ENCODE measurements at places on chromosomes 4 and X. TPM values are rescaled to one million over a fixed set of nuclear protein-coding genes. Genes with fewer than 3 reads are reported as not detected.
A peak's percentile ranks its signal among the peaks of the same experiment; 100 is the strongest.

DNA sequence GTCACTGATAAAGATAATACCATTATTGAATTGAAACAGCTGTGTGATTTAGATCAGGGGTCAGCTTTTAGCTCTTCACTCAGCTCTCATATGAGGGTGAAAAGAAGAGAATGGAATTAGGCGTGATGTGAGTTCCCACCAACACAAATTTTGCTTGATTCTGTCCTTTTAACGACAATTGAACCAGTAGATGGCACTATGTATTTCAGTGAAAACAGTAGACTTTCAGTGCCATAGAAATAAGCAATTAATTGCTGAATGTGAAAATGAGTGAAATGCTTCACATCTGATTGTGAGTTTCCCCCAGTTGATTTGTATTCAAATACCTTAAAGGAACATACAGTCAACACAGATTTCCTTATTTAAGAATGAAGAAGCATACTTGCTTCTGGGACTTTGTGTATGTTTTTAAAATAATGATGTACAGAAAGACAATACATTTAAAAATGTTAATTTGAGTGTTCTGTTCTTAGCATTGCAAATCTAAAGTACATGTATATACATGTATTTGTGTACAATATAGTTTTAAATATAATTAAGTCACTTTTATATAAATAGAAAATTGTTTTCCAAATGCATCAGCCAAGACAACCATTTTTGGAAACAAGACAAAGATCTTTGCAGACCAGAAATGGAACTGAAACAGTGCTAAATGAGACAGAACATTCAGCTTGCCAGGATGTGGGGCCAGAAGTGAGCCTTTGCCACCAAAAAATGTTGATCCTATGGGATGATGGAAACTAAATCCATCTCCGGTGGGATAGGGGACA is 178.8 kb downstream of the SNCA start:
- no peak for DNase-seq
- H3K4me3 ChIP-seq: no peak overlapping the region
- H3K27me3 ChIP-seq: peaks cover 23% of the 10 kb centered on the region
- H3K27ac ChIP-seq: no peak overlapping the region
- no peaks in the 10 kb centered on the region for H3K4me1 ChIP-seq

DNA sequence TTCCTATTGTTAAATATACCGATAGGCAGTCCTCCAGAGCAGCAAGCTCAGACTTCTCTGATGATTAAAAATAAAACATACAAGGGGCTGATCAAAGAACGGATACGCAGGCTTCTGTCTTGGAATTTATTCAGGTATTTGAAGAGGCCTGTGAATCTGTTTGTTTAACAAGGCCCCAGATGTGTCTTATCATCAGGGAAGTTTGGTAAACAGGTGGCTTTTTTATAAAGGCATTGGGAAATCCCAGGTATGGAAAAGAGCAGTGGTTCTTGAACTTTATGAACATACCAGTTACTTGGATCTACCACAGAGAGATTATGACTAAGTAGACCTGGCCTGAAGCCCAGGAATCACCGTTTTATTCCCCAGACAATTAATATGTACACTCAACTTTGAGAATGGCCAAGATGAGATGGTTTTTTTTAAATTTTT is 47.9 kb downstream of the SOWAHB start:
- H3K27me3 ChIP-seq: peaks cover 4% of the 10 kb centered on the region
- H3K36me3 ChIP-seq: no peaks in the 10 kb centered on the region
- DNase-seq: no peak
- H3K27ac ChIP-seq: no peak overlapping the region
- no peak overlapping the region for H3K4me3 ChIP-seq

DNA sequence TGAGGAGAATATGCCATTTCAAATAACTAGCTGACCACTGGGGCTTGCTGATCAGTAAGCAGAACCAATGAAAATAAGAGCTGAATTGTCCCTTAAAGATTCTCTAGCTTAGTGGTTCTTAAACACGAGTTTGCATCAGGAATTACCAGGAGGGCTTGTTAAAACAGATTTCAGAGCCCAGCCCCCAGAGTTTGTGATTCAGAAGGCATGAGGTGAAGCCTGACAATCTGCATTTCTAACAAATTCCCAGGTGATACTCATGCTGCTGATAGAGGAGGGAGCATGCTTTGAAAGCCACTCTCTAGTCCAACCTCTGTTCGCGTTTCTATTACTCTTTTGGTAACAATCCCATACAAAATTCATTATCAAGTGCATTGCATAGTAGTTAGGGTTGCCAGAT is 35.5 kb downstream of the DCX start:
- no peak overlapping the region for H3K27ac ChIP-seq
- H3K27me3 ChIP-seq: no peaks in the 10 kb centered on the region
- no peaks in the 10 kb centered on the region for H3K4me1 ChIP-seq
- no peak overlapping the region for H3K4me3 ChIP-seq
- DNase-seq: no peak
- no peaks in the 10 kb centered on the region for H3K36me3 ChIP-seq

DNA sequence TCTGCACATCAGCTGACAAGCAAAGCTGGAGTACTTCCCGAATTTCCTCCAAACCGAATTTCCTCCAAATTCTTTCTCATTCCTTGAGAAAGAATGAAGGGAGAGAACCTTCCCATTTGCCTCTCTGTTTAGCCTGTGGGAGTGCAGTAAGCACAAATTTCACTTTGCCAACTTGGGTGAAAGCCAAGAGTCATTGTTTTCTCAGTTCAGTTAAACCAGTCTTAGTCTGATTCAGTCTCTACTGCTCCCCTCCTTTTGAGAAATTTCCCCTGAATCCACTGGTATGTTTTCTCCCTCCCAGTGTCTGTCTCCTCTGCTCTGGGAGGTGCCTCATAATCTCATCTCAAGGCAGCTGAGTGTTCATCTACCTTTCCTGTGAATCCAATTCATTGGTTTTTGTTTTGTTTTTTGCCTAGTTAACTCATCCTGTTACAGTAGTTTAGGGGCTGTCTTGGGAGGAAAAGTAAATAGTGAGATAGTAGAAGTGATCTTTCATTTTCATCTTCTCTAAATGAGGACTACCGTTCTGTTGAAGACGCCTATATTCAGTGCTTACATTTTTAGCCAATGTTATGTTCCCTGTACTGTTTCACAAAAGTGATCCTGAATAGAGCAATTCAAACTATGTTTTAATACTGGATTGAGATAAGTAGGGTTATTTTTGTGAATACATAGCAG is 49.0 kb downstream of the SYTL5 start:
- H3K27me3 ChIP-seq: no peaks in the 10 kb centered on the region
- no peak overlapping the region for H3K27ac ChIP-seq

GRCh38 chr4:1449475-1449832 is 43.2 kb upstream of the NKX1-1 start:
- no peaks in the 10 kb centered on the region for H3K36me3 ChIP-seq
- peaks cover 3% of the 10 kb centered on the region for H3K27me3 ChIP-seq
- no peaks in the 10 kb centered on the region for H3K4me1 ChIP-seq
- no peak overlapping the region for H3K27ac ChIP-seq
- H3K4me3 ChIP-seq: no peak overlapping the region
- no peak for DNase-seq

GRCh38 chrX:41348551-41348950 is 14.6 kb downstream of the DDX3X start:
- H3K36me3 ChIP-seq: peaks cover 67% of the 10 kb centered on the region
- no peak for DNase-seq
- H3K27ac ChIP-seq: no peak overlapping the region
- peaks cover 27% of the 10 kb centered on the region for H3K4me1 ChIP-seq
- H3K4me3 ChIP-seq: no peak overlapping the region
- no peaks in the 10 kb centered on the region for H3K27me3 ChIP-seq

DNA sequence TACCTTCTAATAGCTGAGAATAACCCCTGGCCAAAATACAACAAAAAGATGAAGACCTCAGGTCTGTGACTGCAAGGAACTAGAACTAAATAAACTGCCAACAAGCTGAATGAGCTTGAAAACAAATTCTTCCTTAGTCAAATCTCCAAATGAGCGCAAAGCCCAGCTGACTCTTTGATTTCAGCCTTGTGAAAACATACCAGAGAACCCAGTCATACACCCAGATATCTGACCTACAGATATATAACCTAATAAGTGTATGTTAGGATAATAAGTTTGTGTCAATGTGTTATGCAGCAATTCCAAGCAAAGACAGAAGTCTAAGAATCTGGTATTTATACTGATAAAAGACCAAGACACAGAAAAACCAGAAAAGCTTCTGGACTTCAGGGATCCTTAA is 38.0 kb upstream of the ADGRL3 start:
- H3K27me3 ChIP-seq: no peaks in the 10 kb centered on the region
- no peak for DNase-seq
- no peaks in the 10 kb centered on the region for H3K4me1 ChIP-seq
- H3K27ac ChIP-seq: no peak overlapping the region
- H3K4me3 ChIP-seq: no peak overlapping the region

GRCh38 chr4:79413032-79413885 is 5.2 kb upstream of the GK2 start:
- no peaks in the 10 kb centered on the region for H3K27me3 ChIP-seq
- H3K36me3 ChIP-seq: no peaks in the 10 kb centered on the region
- DNase-seq: no peak

- DNase-seq: no peak
Observed at GRCh38 chr4:1988327-1988724, 20.4 kb downstream of the NELFA start.

DNA sequence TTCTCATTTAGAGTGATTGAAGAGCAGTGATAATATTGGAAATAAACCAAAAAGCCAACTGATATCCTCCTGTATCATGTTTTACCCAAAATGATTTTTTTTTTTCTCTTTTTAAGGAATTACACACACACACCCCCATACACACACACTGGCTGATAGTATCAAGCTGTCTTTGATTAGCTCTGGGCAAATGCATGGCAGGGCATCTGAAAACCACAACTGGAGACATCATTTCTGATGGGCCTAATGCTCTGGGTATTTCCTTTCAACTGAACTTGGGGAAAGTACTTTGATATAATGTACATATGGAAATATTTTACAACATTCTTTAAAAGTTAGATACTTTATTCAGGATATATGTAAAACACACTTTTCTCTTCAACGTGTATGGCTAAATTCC is 14.2 kb upstream of the OSTC start:
- no peak overlapping the region for H3K27ac ChIP-seq
- H3K36me3 ChIP-seq: peaks cover 36% of the 10 kb centered on the region
- no peak overlapping the region for H3K4me3 ChIP-seq
- H3K4me1 ChIP-seq: no peaks in the 10 kb centered on the region
- no peak for DNase-seq

GRCh38 chr4:87093443-87094123 is 126.8 kb downstream of the KLHL8 start:
- no peak overlapping the region for H3K4me3 ChIP-seq
- H3K4me1 ChIP-seq: peaks cover 10% of the 10 kb centered on the region
- DNase-seq: peak; percentile 59
- no peaks in the 10 kb centered on the region for H3K27me3 ChIP-seq

GRCh38 chr4:167028976-167029375 is 205.3 kb downstream of the SPOCK3 start:
- no peak overlapping the region for H3K27ac ChIP-seq
- no peak for DNase-seq
- no peaks in the 10 kb centered on the region for H3K27me3 ChIP-seq
- no peaks in the 10 kb centered on the region for H3K36me3 ChIP-seq

DNA sequence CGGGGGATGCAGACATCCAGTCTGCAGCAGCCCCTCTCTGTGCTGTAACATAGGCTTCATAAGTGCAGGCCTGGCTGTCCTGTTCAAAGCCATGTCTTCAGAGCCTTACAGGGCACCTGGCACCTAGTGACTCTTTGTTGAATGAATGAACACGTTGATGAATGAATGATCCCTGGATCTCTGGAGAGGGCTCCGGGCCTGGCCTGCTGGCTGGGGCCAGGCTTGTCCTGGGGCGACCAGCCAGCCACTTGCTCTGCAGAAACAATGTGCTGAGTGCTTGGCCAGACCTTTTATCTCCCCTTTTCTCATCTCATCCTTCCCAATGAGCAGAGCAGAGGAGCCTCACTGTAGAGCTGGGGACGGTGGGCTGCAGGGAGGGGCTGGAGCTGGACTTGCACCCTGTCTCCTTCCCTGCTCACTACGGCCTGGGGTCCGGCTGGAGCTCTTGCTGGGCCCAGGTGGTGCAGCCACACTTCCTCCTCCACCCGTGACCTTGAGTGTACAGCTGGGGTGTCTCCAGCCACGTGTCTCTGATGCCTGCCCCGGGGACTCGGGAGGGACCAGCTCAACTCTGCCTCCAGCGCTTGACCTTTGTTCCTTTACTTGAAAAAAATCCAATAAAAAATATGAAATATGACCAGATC is 77.9 kb downstream of the PSAPL1 start:
- H3K36me3 ChIP-seq: no peaks in the 10 kb centered on the region
- peaks cover under 1% of the 10 kb centered on the region for H3K27me3 ChIP-seq
- H3K4me3 ChIP-seq: no peak overlapping the region
- DNase-seq: no peak
- no peak overlapping the region for H3K27ac ChIP-seq

DNA sequence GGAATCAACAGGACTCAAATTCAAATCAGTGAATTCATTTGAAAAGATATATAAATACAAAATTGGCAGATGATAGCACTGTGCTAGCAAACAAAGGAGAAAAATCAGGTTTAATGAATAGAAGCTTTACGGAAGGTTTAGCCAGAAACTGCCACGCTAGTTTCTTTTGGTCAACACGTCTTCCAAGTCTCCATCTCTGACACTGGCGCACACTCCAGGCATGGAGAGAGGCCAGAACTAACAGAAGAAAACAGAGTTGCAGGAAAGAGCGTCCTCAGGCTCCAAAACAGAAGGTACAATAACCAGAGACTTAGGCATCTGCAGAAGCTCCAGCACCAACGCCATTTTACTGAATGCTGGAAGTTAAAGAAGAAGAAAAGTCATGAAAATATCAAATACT is 497.3 kb upstream of the FRG1 start:
- H3K27me3 ChIP-seq: no peaks in the 10 kb centered on the region
- H3K4me3 ChIP-seq: no peak overlapping the region
- H3K36me3 ChIP-seq: no peaks in the 10 kb centered on the region
- H3K27ac ChIP-seq: no peak overlapping the region
- no peak for DNase-seq

DNA sequence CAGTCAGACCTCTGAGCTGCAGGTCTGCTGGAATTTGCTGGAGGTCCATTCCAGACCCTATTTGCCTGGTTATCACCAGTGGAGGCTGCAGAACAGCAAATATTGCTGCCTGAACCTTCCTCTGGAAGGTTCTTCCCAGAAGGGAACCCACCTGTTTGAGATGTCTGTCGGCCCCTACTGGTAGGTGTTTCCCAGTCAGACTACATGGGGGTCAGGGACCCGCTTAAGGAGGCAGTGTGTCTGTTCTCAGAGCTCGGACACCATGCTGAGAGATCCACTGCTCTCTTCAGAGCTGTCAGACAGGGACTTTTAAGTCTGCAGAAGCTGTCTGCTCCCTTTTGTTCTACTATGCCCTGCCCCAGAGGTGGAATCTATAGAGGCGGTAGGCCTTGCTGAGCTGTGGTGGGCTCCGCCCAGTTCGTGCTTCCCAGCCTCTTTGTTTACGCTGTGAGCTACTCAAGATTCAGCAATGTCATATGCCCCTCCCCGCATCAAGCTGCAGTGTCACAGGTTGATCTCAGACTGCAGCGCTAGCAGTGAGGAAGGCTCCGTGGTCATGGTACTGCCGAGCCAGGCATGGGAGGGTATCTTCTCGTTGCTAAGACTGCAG is 44.1 kb upstream of the KDR start:
- no peak overlapping the region for H3K27ac ChIP-seq
- no peaks in the 10 kb centered on the region for H3K27me3 ChIP-seq
- H3K36me3 ChIP-seq: no peaks in the 10 kb centered on the region
- no peak overlapping the region for H3K4me3 ChIP-seq
- no peak for DNase-seq

GRCh38 chrX:154373340-154374306 is 811 bp downstream of the FLNA start:
- H3K27ac ChIP-seq: peak overlapping the region; percentile 72
- no peaks in the 10 kb centered on the region for H3K27me3 ChIP-seq
- peak overlapping the region; percentile 72 for H3K4me3 ChIP-seq
- peaks cover 31% of the 10 kb centered on the region for H3K4me1 ChIP-seq

The KLF3 gene
- total RNA-seq: 8.3 TPM

The HOPX gene
- total RNA-seq: 63.6 TPM

The ACSL1 gene
- total RNA-seq: 7.5 TPM

The FAM241A gene
- total RNA-seq: 1.3 TPM

The IDUA gene
- total RNA-seq: 19.0 TPM
